ENCODE measurements at places on chromosomes 5 and 9.

GRCh38 chr5:66080664-66081063 lies 63.4 kb upstream of the SREK1 start:
- DNase-seq = no peak

GRCh38 chr9:124280176-124280691 lies 22.5 kb downstream of the NEK6 start:
- no peak for DNase-seq

DNA sequence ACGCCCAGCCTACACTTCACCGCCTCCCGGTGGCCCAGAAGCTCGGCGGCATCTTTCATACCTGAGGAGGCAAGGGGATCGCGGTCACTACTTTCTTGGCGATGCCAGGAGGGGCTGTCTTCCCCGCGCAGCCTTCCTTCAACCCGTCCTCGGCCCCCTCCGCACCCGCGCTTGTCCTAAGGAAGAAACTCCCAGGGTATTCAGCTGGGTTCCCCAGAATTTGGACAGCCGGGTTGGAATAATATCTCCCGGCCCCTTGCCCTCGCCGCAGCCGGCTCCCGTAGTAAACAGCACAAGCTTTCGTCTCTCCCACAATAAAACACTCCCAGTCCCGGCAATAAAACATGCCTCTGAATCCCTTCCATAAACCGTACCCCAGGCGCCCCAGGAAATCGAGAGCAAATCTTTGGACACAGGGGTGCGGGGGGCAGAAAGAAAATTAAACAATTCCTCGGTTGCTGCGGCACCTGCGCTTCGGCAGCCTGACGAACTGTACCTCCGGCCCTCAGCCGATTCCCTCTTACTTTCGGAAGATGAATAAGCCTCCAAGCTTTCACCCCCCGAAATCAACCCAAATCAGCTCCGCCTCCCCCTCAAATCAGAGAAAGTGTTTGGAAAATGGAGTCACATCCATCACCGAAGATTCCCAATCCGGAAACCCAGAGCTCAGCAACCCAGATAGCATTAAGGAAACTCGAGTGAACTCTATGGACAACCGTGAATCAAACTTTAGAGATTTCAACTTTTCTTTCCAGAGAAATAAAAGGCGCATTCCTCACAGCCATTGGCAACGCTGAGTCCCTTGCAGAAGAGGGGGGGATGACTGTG lies 1.1 kb downstream of the OTP start:
- no peak for DNase-seq

- no peak for DNase-seq
Measured at GRCh38 chr5:135880278-135880677, 15.4 kb downstream of the IL9 start.

DNA sequence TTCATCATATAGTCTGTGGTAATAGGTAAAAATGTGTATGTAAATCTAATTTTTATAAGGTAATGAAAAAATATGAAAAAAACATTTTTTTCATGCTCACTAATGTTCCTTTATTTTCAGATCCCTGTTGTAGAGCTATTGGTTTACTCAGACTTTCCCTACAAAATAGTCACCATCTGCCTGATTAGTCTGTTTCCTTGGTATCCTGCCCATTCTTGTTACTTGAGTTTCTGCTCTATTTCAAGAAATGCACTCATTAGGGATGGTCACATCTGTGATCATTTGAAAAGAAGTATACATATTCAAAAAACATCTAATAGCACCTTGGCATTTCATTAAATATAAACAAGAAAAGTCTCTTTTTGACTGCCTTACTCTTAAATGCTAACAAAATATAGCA lies 21.6 kb upstream of the RASA1 start:
- no peak for DNase-seq

All from activated CD8-positive, alpha-beta memory T cell treated with anti-CD3 and anti-CD28 coated beads for 1 hour (primary cell).